Glutamatergic neuron (in vitro differentiated cells): ENCODE measurements at places on chromosomes 2 and 18. TPM values are rescaled to one million over a fixed set of nuclear protein-coding genes. Genes with fewer than 3 reads are reported as not detected.

DNA sequence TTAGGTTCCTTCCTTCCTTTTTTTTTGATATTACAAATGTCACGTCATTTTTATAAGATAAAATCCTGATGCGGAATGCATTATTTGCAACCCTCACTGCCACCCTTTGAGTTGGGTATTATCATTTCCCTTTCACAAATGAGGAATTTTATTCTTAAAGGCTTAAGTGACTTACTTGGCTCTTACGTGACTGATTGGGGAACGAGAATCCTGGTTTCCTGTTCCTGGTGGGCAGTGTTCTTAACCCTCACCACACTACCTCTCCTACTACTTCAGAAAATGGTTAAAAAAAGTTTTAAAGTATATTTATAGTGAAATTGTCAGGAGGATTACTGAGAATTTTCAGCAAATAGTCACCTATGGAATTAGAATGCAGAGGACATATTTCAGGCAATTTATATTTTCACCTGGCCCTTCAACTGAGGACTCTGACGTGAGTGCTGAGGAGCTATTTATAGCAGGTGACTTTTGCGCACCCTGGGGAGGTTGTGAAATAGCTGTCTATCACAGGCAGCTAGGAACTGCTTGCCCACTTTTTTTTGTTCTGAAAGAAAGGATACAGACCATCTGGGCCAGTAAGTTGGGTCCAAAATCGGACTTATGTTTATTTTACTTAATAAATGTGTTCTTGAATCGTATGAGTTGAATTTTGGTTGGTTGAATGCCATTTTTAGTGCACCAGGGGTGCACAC is 18.7 kb upstream of the RASGRP3 start:
- no peak for DNase-seq

DNA sequence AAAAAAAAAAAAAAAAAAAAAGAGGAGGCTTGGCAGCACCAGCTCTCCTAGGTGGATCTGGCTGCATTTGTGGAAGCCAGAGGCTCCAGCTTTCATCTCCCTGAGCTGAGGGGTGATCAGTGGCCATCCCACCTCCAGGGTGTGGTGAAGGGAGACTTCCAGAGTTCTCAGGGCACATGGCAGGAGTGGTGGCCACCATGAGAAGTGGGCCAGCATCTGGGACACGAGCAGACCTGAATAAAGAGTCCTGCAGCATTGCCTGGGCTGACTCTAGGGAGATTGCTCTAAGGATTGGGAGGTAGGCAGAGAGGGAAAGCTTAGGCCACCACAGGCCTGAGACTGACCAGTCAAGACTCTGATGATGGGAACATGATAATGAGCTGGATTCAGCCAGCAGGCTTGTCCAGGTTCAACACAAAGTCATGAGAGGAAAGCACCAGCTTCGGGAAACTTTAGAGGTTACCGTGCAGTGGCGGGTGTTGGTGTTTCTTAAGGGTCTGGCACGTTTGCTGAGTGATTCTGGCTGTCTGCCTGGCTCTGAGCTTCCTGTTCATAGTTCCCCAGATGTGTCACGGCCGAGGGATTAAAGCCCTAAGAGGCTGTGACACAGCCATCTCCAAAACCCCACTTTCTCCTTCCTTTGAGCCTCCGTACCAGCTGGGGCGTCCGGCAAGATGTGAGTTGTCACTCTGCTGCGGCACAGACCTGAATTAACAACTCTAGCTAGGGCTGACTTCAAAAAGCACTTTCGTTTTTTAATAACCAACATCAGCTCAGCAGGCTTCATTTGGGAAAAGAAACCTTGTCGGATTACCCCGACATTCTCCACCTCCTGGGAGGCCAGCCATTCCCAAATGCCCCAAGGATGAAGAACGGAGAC is 38.3 kb upstream of the IL1R1 start:
- DNase-seq: no peak

DNA sequence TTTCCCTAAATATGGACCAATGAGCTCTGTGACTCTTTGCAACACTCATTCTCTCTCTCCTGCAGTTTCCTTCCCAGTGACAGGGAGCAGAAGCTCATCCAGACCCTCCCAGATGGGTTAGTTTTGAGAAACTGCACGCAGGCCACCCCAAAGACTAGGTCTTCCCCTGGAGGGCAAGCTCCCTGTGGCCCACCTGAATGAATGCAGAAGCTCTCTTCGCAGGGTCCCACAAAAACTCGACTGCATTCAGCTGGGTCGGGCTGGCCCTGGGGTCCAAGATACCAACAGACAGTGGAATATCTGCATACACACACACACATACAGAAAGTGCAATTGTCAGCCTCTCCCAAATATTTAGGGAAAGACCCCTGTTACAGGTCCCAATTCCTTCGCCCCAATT is 37.0 kb downstream of the TFCP2L1 start:
- DNase-seq: no peak

DNA sequence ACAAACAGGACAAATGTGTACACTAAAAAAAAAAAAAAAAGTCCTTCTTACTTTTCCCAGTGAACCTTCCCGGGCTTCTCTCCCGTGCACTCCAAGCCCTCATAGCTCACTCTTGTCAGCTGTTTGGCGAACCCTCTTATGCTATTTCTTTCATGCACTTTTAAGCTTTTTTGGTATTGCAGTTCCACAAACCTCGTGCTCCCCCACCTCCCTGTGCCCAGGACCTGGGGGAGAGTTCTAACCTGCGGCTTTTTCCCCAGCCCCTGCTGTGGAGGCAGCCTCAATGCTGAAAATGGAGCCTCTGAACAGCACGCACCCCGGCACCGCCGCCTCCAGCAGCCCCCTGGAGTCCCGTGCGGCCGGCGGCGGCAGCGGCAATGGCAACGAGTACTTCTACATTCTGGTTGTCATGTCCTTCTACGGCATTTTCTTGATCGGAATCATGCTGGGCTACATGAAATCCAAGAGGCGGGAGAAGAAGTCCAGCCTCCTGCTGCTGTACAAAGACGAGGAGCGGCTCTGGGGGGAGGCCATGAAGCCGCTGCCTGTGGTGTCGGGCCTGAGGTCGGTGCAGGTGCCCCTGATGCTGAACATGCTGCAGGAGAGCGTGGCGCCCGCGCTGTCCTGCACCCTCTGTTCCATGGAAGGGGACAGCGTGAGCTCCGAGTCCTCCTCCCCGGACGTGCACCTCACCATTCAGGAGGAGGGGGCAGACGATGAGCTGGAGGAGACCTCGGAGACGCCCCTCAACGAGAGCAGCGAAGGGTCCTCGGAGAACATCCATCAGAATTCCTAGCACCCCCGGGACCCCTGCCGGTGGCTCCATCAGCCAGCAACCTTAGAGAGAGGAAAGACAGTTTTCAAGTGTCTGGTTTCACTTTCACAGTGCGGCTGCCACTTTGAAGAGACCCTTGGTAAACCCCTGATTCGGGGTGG is 826 bp downstream of the KCNE4 start:
- no peak for DNase-seq

- no peak for DNase-seq
Observed at GRCh38 chr2:99478632-99479031, 11.2 kb downstream of the REV1 start.

- no peak for DNase-seq
Observed at GRCh38 chr2:137937246-137937645, 27.0 kb upstream of the HNMT start.

DNA sequence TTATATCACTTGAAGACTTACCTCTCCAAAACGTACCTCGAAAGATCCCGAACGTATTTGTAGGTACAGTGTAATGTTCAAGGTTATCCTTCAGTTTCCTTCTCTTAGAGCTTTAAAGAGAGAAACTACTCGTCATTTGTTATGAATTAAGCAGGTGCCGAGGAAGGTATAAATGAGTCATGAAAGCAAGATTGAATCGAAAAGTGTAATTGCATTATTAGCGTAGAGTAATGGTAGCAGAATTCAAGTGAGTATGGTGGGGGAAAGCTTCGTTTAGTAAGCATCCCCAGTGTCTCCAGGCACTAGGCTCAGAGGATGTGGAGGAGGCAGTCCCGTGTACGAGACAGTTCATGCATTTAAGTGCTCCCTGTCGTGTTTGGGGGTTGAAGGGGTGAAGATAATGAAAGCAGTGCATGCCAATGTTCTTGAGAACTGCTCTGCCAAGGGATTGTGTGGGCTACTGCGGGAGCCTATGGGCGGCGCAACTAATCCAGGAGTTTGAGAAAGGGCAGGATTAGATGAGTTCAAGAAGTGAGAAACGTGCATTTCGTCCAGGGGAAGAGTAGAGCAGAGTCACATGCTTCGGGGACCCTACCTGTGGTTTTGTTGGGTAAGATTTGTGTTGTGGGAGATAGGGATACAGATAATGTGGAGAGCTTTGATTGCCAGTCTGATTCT is 858 bp downstream of the POLR1B start:
- DNase-seq: no peak

DNA sequence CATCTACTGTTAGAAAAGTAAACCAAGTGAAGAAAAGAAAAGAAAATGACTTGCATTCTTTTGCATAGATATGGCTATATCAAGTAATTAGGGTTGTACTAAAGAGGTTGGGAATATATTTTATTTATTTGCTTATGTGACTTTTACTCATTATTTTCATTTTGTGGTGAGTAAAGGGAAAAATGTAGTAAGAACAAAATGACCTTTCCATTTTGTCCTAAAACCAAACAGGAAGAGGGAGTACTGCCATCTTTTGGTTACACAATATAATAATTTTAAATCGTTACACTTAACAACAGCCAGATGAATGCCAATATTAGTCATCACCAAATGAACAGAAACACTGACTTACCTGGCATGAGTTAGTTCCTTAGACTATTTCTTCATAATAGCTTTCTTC is 47.3 kb upstream of the NDUFV2 start:
- DNase-seq: no peak

CNGA3 gene
- total RNA-seq: 7.6 TPM

RGPD3 gene
- 0.27 TPM for total RNA-seq

NFATC1 gene
- total RNA-seq: 5.3 TPM

ATOH8 gene
- 9.0 TPM for total RNA-seq

SULT1C2 gene
- total RNA-seq: not detected

ZSWIM2 gene
- total RNA-seq: not detected
